ENCODE measurements at places on chromosomes 5 and 9.
A peak's percentile ranks its signal among the peaks of the same experiment; 100 is the strongest.

- H3K27ac ChIP-seq = no peak overlapping the region
- peaks cover 4% of the 10 kb centered on the region for H3K4me1 ChIP-seq
- peak; percentile 15 for DNase-seq
- no peaks in the 10 kb centered on the region for H3K36me3 ChIP-seq
- H3K4me3 ChIP-seq = no peak overlapping the region
Measured at GRCh38 chr5:65329266-65329665, 152.5 kb downstream of the ADAMTS6 start.

- H3K36me3 ChIP-seq = no peaks in the 10 kb centered on the region
- no peak overlapping the region for H3K27ac ChIP-seq
- DNase-seq = no peak
- no peak overlapping the region for H3K4me3 ChIP-seq
- H3K4me1 ChIP-seq = no peaks in the 10 kb centered on the region
- no peaks in the 10 kb centered on the region for H3K27me3 ChIP-seq
Measured at GRCh38 chr5:2141254-2142000, 258.7 kb upstream of the IRX4 start.

- no peak overlapping the region for H3K4me3 ChIP-seq
- H3K36me3 ChIP-seq = peaks cover 88% of the 10 kb centered on the region
- no peak overlapping the region for H3K27ac ChIP-seq
- no peak for DNase-seq
- H3K27me3 ChIP-seq = no peaks in the 10 kb centered on the region
- no peaks in the 10 kb centered on the region for H3K4me1 ChIP-seq
Measured at GRCh38 chr5:65611524-65611923, 12.6 kb downstream of the TRIM23 start.

DNA sequence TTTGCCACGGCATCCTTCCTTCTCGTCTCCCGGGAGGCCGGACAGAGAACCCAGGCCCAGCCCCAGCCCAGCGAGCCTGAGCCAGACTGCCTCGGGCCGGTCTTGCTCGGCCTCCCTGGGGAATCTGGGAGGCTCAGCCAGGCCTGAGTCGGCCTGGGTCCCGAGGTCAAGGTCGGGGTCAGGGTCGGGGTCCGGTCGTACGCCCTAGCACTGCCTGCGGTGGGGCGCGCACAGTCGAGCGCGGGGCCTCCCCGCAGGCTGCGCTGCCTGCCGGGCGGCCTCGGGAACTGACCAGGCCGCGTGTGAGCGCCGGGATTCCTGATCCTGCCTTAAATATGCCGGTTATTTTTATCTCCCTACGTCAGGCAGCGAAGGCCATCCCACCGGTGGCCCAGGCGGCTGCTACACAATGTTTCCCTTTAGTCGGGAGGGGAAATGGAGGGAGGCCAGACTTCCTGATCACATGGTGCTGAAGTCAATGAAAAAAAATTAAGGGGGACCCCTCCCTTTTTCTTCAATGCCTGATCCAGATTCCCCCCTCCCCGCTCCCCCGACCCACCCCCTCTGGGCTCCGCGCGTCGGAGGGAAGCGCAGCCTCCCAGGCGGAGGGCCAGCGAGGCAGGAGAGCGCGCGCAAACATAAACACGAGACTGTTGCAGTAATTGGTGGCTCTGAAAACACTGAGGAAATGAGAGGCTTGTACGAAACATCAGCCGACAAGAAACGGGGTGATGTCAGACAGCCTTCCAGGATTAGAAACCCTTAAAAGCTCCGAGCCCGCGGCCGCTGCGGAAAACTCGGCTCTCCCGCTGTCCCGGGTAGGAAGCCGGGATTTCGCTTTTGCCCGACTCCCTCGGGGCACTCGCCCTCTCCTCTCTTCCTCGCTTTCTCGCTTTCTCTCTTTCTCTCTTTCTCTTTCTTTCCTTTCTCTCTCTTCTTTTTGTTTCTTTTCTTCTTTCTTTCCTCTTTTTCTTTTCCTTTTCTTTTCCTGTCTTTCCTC lies 148.2 kb upstream of the KLF4 start:
- H3K4me1 ChIP-seq = no peaks in the 10 kb centered on the region
- H3K27ac ChIP-seq = no peak overlapping the region
- no peaks in the 10 kb centered on the region for H3K27me3 ChIP-seq
- peak overlapping the region; percentile 38 for H3K4me3 ChIP-seq
- H3K36me3 ChIP-seq = no peaks in the 10 kb centered on the region

- no peak overlapping the region for H3K27ac ChIP-seq
- no peak overlapping the region for H3K4me3 ChIP-seq
- DNase-seq = no peak
- no peaks in the 10 kb centered on the region for H3K4me1 ChIP-seq
- H3K27me3 ChIP-seq = no peaks in the 10 kb centered on the region
Measured at GRCh38 chr9:120982836-120983235, 56.2 kb upstream of the TRAF1 start.

DNA sequence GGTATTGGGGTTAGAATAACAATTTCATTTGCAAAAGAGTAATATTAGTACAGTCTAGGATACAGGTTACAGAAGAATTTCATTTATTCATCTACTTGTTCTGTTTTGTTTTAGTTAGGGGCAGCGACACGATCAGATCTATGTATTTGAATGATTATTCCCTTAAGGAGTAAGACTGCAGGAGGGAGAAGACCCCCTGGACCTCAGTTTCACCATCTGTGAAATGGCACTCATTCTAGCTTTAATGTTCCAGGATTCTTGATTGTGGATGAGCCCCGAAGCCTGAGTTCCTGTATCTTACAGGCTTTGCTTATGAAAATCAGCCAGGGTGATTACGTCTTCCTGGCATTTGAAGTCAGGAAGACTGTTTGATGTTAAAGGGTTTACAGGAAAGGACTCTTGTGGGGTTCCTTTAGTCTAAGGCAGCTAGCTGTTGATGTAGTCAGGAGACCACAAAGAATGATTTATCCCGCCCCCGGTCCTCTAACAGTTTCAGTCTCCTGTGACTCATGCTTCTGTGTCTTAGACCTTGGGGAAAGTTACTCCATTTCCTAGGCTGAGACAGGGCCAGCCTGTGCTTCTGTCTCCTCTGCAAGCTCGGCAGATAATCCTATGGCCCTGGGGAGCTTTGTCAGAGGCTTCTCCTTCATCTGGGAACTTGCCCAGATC lies 11.5 kb downstream of the SMIM3 start:
- no peak overlapping the region for H3K4me3 ChIP-seq
- peaks cover 3% of the 10 kb centered on the region for H3K4me1 ChIP-seq
- H3K27ac ChIP-seq = no peak overlapping the region
- no peak for DNase-seq

All from neuronal stem cell (in vitro differentiated cells).